PC-3 (cell line): ENCODE measurements at places on chromosomes 2 and 18. TPM values are rescaled to one million over a fixed set of nuclear protein-coding genes. Genes with fewer than 3 reads are reported as not detected.

GRCh38 chr2:201105759-201106158 is 10.2 kb upstream of the CFLAR start:
- DNase-seq = no peak

DNA sequence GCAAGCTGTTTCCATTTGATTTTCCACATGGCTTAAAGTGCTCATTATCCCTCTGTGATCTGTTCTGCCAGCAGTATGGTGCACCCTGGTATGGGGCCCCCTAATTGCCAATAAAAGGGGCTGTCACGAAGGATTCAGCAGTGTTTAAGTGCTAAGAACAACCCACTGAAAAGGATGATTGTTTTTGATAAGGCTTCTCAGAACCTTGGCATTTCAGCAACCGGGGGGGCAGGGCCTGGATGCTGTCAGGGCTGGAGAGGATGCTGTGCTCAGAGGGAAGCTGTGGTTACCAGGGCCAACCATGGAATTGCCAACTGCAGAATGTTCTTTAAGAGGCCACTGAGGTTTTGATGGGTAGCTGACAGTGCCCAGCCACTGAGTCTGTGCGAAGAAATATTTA is 117.8 kb downstream of the CTIF start:
- no peak for DNase-seq

GRCh38 chr2:129717560-129718130 is 261.8 kb upstream of the RAB6C start:
- no peak for DNase-seq

- DNase-seq = no peak
Observed at GRCh38 chr2:230873661-230874401, 9.1 kb downstream of the ITM2C start.

DNA sequence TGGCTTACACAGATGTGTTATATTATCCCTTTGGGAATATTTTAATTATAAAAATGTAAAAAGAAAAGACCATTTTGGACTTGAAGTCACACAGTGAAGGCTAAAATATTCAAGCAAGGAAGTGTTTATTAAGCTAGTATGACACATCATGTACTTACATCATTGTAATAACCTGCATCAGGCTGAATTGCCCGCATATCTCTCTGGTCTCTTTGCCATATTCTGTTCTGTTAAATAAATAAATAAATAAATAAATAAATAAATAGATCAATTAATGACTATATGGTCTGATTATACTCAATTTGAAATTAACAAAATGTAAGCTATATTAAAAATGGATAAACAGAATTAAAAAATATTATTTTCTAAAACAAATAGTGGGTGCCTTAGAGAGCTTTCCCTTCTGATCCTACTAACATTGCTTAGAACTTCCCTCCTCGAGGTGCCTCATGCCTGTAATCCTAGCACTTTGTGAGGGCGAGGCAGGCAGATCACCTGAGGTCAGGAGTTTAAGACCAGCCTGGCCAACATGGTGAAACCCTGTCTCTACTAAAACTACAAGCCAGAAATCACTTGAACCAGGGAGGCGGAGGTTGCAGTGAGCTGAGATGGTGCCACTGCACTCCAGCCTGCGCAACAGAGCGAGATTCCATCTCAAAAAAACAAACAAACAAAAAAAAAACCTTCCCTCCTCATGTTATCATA is 42.0 kb downstream of the WDR33 start:
- DNase-seq = no peak

DNA sequence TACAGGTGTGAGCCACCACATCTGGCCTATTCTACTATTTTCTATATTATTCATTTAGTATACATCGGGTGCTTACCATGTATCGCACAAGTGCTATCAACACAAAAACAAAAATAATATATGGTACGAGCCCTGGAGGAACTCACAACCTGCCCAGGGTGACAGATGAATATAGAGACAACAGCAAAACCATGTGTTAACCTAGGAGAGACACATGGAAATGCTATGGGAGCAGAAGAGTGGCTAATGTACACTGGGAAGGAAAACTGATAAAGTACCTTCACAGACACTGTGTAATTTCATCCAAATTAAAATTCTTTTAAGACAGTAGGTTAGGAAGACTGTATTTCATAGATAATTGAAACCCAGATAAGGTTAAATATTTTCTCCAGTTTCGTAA is 3.9 kb downstream of the SF3B6 start:
- DNase-seq = no peak

DNA sequence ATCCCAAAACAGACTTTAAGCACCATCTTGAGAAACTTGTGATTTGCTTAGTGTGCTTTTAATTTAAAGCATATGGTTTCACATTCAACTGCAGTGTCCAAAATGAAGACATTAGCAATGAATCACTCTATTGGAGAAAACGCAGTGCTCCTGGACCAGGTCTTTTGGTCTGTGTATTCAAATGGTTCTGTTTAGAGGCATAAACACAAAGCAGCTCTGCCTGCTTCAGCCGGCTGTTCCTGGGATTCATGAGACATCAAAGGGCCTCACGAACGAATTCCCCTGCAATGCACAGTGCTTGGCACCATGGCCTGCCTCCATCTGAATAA is 117.1 kb upstream of the SP5 start:
- DNase-seq = no peak

DNA sequence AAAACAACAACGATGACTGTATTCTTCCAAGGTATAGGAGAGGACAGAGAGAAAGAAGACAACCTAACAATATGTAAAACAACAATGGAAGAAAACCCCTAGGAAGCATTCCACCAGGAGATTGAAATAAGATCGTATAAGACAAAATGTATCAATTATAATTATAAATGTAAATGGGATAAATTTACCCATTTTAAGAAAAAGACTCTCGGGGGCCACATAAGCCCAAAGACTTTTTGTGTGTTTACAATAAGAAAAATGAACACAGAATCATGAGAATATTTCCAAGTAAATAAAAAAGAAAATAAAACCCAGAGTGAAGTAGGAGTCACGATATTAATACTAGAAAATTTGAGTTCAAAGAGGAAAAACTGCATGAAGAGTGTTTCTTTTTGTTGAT is 126.4 kb downstream of the ASB1 start:
- no peak for DNase-seq

- DNase-seq = no peak
Observed at GRCh38 chr2:3443083-3443482, 63.6 kb downstream of the TRAPPC12 start.

GRCh38 chr2:182381225-182381624 is 45.6 kb downstream of the PDE1A start:
- DNase-seq = no peak

- no peak for DNase-seq
Observed at GRCh38 chr2:220931491-220931890, 640.6 kb downstream of the EPHA4 start.

GRCh38 chr2:71743995-71744675 is 290.8 kb downstream of the DYSF start:
- DNase-seq = peak; percentile 67

GRCh38 chr2:12510070-12510469 is 206.7 kb upstream of the TRIB2 start:
- no peak for DNase-seq

DNA sequence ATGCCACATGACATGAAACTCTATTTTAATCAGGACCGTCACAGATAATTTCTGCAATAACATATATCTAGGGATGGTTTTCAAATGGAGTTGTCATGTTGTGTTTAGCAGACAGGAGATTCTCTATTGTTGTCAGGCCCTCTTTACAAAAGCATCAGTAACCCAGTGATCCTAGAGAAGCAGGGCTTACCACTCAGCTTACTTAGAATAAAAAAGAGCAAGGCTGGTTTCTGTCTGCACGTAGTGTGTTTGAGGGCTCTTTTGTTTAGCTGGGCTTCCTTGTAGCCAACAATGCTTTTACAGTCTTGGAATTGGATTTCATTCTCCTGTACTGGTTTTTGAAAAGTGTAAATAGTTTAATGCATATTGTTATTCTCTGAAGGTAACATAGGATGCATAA is 210.5 kb upstream of the NRP2 start:
- DNase-seq = no peak

THSD7B gene
- under 0.01 TPM in 1 of 2 replicates, not detected in the other for total RNA-seq

EN1 gene
- total RNA-seq = 2.3 and 3.2 TPM in 2 replicates

RAD51AP2 gene
- not detected in 2 replicates for total RNA-seq

IL37 gene
- 1.6 and 2.6 TPM in 2 replicates for total RNA-seq

TXNDC2 gene
- 0.87 TPM in 1 of 2 replicates, not detected in the other for total RNA-seq

KIAA2012 gene
- total RNA-seq = not detected in 2 replicates

HPCAL1 gene
- total RNA-seq = 312 and 339 TPM in 2 replicates

PCARE gene
- total RNA-seq = not detected in 2 replicates

KDM3A gene
- 32.2 and 59.6 TPM in 2 replicates for total RNA-seq

LRP2 gene
- not detected in 2 replicates for total RNA-seq
